Keratinocyte (primary cell): ENCODE measurements at places on chromosomes 2 and 18. TPM values are rescaled to one million over a fixed set of nuclear protein-coding genes. Genes with fewer than 3 reads are reported as not detected.

- H3K4me3 ChIP-seq: peak overlapping the region; percentile 81
- no peak for DNase-seq
- H3K27ac ChIP-seq: peak overlapping the region; percentile 36
- peaks cover 16% of the 10 kb centered on the region for H3K4me1 ChIP-seq
- H3K27me3 ChIP-seq: no peaks in the 10 kb centered on the region
- no peaks in the 10 kb centered on the region for H3K36me3 ChIP-seq
These were observed 328 bp upstream of the PASK start for GRCh38 chr2:241149675-241149924.

GRCh38 chr2:168245074-168245825 lies 2.1 kb downstream of the STK39 start:
- no peak for DNase-seq
- peaks cover 45% of the 10 kb centered on the region for H3K4me1 ChIP-seq
- no peak overlapping the region for H3K27ac ChIP-seq
- no peaks in the 10 kb centered on the region for H3K27me3 ChIP-seq
- H3K36me3 ChIP-seq: no peaks in the 10 kb centered on the region

DNA sequence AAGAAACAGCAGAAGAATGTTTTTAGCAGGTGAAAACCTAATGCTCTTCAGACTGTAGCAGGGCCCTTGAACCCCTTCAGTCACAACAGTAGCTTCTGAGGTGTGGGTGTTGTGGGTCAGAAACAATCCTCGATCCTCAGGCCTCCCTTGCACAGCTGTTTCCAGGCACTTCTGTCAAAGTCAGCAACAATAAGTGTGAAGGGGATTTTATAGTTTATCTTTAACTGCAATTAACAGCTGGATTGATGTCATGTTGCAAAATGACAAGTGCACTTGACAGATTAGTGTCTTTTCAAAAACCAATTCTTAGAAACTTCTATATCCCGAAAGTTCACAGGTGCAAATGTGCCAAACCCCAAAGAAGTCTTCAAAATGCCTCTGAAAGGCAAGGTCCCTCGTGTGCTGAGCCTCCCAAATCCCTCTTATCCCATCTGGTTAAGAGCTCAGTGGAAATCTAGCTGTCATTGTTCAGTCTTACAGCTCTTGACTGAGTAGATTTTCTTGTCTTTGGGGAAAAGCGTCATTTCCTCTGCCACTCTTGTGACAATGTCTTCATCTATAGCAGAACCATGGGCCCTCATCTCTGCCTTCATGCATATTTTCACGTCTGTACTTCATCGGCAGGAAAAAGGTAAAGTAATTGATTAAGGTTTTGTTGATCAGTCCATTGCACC lies 29.6 kb downstream of the M1AP start:
- H3K4me3 ChIP-seq: no peak overlapping the region
- DNase-seq: no peak
- no peak overlapping the region for H3K27ac ChIP-seq
- H3K27me3 ChIP-seq: peaks cover 15% of the 10 kb centered on the region
- no peaks in the 10 kb centered on the region for H3K4me1 ChIP-seq

DNA sequence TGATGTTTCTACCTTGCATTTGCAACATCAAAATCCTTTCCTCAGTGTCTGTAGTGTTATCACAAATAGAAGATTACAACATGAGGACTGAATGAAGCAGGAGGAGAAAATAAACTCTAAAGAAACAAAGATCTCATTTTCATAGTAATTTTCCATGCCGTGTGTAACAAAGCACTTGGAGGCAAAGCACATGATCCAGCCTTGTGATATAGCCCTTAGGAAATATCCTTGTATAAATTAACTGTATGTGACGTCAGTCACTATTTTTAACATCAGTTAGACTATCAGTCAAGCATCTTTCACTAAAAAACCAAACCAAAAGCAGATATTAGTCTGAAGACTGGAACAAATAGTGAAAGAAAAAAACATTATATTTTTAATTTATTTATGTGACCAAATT lies 492.1 kb upstream of the CNTNAP5 start:
- no peak for DNase-seq
- H3K4me3 ChIP-seq: no peak overlapping the region
- no peaks in the 10 kb centered on the region for H3K36me3 ChIP-seq
- H3K27me3 ChIP-seq: no peaks in the 10 kb centered on the region
- no peaks in the 10 kb centered on the region for H3K4me1 ChIP-seq
- H3K27ac ChIP-seq: no peak overlapping the region

GRCh38 chr2:172242471-172242870 lies 139.8 kb upstream of the DLX2 start:
- H3K36me3 ChIP-seq: no peaks in the 10 kb centered on the region
- H3K4me3 ChIP-seq: no peak overlapping the region
- H3K4me1 ChIP-seq: peaks cover 19% of the 10 kb centered on the region
- DNase-seq: no peak
- no peak overlapping the region for H3K27ac ChIP-seq

DNA sequence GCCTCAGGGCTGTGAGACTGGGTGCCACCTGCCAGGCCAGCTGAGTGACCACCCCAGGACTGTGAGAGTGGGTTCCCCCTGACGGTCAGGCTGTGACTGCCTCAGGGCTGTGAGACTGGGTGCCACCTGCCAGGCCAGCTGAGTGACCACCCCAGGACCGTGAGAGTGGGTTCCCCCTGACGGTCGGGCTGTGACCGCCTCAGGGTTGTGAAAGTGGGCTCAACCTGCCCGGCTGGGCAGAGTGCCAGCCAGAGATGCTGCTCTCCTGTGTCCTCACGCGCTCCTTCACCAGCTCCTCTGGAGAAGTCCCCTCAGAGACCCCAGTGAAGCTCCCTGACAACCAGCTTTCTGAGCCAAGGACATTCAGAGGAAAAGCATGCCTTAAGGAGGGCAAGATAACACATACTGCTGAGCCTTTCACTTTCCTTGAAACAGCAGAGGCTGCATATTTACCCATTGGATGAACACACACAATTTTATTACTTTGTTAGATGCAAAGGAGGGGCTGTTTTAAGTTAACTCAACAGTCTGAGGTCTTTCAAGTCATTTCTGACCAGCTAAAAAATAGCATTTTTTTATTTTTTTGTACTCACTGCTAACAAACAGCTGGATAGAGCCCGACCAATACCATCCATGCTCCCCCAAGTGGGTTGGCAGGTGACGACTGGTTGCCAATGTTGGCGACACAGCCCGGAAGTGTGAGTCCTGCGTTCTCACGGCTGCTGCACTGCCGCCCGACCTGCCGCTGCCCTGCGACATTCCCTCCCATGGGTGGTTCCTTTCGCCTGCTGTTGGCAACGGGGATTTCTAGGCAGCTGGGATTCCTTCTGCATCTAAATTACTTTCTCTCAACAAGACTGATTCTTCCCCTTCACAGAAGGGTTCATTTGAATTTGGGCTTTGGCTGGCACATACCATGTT lies 70.7 kb downstream of the NDUFA10 start:
- H3K27ac ChIP-seq: no peak overlapping the region
- no peaks in the 10 kb centered on the region for H3K27me3 ChIP-seq
- H3K36me3 ChIP-seq: peaks cover 8% of the 10 kb centered on the region
- DNase-seq: no peak
- peaks cover 5% of the 10 kb centered on the region for H3K4me1 ChIP-seq

GRCh38 chr2:201795607-201796477 lies 10.5 kb upstream of the CDK15 start:
- H3K27me3 ChIP-seq: no peaks in the 10 kb centered on the region
- no peaks in the 10 kb centered on the region for H3K36me3 ChIP-seq
- H3K27ac ChIP-seq: no peak overlapping the region
- H3K4me1 ChIP-seq: peaks cover 21% of the 10 kb centered on the region
- no peak overlapping the region for H3K4me3 ChIP-seq

- DNase-seq: peak; percentile 57
- no peak overlapping the region for H3K4me3 ChIP-seq
- H3K4me1 ChIP-seq: peaks cover 19% of the 10 kb centered on the region
- peaks cover 22% of the 10 kb centered on the region for H3K36me3 ChIP-seq
- H3K27me3 ChIP-seq: no peaks in the 10 kb centered on the region
These were observed 46.8 kb upstream of the PLA2R1 start for GRCh38 chr2:160109243-160109642.

DNA sequence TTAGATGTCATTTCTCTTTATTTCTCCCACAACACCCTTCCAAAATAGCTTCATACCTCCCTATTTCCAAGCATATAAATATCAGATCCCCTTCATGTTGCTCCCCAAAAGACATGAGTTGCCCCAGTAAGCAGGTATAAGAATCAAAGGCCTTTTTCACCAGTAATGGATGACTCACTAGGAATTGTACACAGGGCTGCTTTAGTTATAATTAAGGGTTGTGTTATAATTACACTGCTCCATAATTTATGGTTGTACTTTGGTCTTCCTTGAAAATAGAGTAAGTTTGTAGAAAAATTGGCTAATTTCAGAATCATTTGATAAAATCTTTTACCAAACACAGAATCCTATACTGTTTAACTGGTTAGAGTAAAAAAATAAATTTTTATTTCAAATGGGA lies 8.8 kb upstream of the AQP4 start:
- H3K4me3 ChIP-seq: no peak overlapping the region
- H3K27ac ChIP-seq: no peak overlapping the region
- no peaks in the 10 kb centered on the region for H3K4me1 ChIP-seq
- H3K36me3 ChIP-seq: no peaks in the 10 kb centered on the region

DNA sequence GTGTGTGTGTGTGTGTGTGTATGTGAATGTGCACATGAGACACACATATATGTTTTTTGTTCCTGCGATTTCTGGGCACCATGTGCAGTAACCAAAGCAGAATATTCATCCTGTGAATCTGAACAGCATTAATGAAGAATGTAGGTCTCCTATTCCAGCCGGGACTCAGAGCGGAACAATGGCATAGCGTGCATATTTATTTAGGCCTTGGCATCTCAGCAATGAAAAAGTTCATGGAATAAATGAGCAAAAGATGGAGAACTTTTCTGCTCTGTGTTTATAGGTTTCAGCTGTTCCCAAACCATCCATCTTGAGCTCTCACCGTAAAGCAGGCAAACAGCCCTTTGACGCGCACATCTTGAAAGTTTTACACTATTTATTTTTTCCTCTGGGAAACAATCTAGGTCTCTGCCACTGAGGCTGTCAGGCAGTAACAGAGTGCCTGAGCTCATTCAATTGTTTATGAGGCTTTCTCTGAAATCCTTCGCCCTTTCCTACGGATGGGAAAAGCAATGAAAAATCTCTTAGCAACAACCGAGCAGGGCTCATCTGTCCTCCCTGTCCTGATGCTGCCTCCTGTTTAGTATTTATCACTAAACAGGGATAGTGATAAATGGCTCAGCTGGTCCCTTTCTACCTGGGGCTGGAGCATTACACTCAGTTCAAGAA lies 146.2 kb upstream of the MSH6 start:
- no peaks in the 10 kb centered on the region for H3K36me3 ChIP-seq
- no peaks in the 10 kb centered on the region for H3K27me3 ChIP-seq
- H3K4me1 ChIP-seq: peaks cover 7% of the 10 kb centered on the region
- no peak for DNase-seq

- no peak overlapping the region for H3K27ac ChIP-seq
- no peaks in the 10 kb centered on the region for H3K27me3 ChIP-seq
- H3K4me3 ChIP-seq: no peak overlapping the region
- no peak for DNase-seq
- peaks cover 12% of the 10 kb centered on the region for H3K4me1 ChIP-seq
These were observed 281.5 kb downstream of the NEDD4L start for GRCh38 chr18:58325494-58325893.

DNA sequence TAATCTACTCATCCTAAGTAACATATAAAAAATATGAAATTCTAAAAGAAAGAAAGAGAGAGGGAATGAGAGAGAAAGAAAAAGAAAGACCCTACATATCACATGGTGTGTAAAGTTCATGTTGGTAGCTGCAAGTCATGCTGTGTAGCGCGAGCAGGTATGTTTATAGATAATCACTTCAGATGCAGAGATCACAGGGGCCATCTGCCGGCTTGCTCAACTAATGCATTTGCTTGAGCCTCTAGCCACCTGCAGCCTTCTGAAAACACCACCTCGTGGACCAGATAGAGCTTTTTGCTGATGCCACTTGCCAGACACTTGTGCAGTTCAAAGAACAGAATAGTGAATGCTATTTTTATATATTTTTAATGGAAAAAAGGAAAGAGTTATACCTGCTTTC lies 37.6 kb downstream of the CDH7 start:
- H3K27ac ChIP-seq: no peak overlapping the region
- H3K36me3 ChIP-seq: no peaks in the 10 kb centered on the region
- no peak overlapping the region for H3K4me3 ChIP-seq
- no peak for DNase-seq
- H3K27me3 ChIP-seq: no peaks in the 10 kb centered on the region
- no peaks in the 10 kb centered on the region for H3K4me1 ChIP-seq

DNA sequence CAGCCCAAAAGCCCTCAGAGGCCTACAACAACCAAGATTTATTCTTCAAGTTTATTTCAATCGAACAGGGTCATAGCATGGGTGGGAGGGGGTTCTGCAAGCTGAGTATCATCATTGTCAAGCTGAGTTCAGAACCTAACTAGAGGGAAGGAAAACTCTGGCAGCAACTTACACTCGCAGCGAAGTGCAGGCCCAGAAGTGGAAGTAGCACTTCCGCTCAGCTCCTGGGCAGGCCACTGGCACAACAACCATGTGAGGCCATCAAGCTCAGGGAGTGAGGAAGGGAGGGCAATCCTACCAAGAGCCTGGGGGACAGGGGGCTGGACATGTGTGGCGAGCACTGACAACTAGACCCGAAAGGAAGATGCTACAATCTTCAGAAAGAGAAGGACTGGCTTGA lies 4.8 kb downstream of the UXS1 start:
- no peak for DNase-seq
- H3K27me3 ChIP-seq: no peaks in the 10 kb centered on the region
- H3K4me3 ChIP-seq: no peak overlapping the region
- H3K4me1 ChIP-seq: peaks cover 11% of the 10 kb centered on the region

- H3K27me3 ChIP-seq: peaks cover 45% of the 10 kb centered on the region
- no peak overlapping the region for H3K27ac ChIP-seq
- no peak for DNase-seq
- H3K4me1 ChIP-seq: no peaks in the 10 kb centered on the region
These were observed 88.8 kb downstream of the ZCCHC2 start for GRCh38 chr18:62611453-62612288.

DNA sequence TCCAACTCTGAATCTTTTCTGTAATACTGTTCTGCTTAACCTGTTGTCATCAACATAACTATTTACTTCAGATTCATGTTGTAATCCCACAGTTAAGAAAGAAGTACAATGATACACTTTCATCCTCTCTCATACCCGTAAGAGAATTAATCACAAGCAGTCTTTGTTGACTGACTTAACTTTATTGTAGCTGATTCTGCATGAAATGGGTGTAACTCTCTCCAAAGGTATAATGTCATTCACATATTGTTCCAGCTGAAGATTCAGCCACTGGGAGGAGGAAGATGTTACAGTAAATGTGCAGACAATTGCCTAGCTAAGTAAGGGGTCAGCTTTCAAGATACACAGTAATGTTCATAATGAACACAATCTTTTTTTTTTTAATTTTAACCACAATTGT lies 13.5 kb upstream of the DSG2 start:
- H3K4me3 ChIP-seq: no peak overlapping the region
- no peak for DNase-seq
- H3K27me3 ChIP-seq: no peaks in the 10 kb centered on the region
- peaks cover 2% of the 10 kb centered on the region for H3K36me3 ChIP-seq
- H3K4me1 ChIP-seq: peaks cover 57% of the 10 kb centered on the region

Gene MROH2A
- 0.17 to 0.37 TPM (median 0.33 TPM) in 3 replicates for polyA plus RNA-seq

Gene OXER1
- not detected in 3 replicates for polyA plus RNA-seq

Gene GKN2
- polyA plus RNA-seq: 0.08 TPM in 1 of 3 replicates, not detected in the others

Gene ZNF236
- 3.6 to 4.6 TPM (median 4.5 TPM) in 3 replicates for polyA plus RNA-seq

Gene GALNT5
- polyA plus RNA-seq: 6.8 to 10.9 TPM (median 8.3 TPM) in 3 replicates

Gene DSG1
- polyA plus RNA-seq: 9.8 to 68.0 TPM (median 27.6 TPM) in 3 replicates

Gene NT5C1B
- polyA plus RNA-seq: not detected in 3 replicates

Gene HOXD9
- not detected in 3 replicates for polyA plus RNA-seq

Gene NPC1
- 43.0 to 57.8 TPM (median 49.9 TPM) in 3 replicates for polyA plus RNA-seq

Gene BMP10
- polyA plus RNA-seq: 0.05 TPM in 1 of 3 replicates, not detected in the others
